ENCODE measurements at places on chromosomes 6 and 20. TPM values are rescaled to one million over a fixed set of nuclear protein-coding genes. Genes with fewer than 3 reads are reported as not detected.

Gene KPNA5
- 1.3 TPM for total RNA-seq

Gene RAB44
- 0.06 TPM for total RNA-seq

Gene HLA-DRB1
- not detected for total RNA-seq

Gene ULBP1
- total RNA-seq = 0.80 TPM

Gene NOX3
- total RNA-seq = not detected

Gene FILIP1
- total RNA-seq = 0.19 TPM

Gene VTA1
- 43.6 TPM for total RNA-seq

Gene FNDC1
- total RNA-seq = 0.05 TPM

Gene REM1
- total RNA-seq = 0.20 TPM

Gene MUC22
- not detected for total RNA-seq

Gene HLA-DPA1
- not detected for total RNA-seq

Gene HLA-DPB1
- total RNA-seq = not detected

Gene SPTLC3
- total RNA-seq = not detected

Gene SIRPD
- not detected for total RNA-seq

Gene COL21A1
- 0.72 TPM for total RNA-seq

Measured in A549 treated with RU486 at 1 μM for 4 hours (cell line).